ENCODE measurements at places on chromosomes 16 and 17.

GRCh38 chr16:2795395-2796143 lies 2.7 kb upstream of the PRSS41 start:
- DNase-seq, result no peak

- peak; percentile 83 for DNase-seq
Observed at GRCh38 chr17:35764123-35764991, 3.7 kb downstream of the C17orf50 start.

DNA sequence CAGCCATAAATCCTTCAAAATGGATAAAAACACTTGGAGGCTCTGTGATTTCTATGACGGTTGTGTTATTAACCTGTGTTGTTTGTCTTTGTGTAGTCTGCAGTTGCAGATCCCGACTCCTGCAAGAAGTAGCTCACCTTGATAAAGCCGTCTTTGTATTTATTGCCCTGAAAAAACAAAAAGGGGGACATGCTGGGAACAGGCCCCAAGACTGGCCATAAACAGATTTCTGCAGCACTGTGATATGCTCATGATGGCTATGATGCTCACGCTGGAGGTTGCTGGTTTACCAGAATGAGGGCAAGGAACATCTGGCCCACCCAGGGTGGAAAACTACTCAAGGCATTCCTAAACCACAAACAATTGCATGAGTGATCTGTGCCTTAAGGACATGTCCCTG lies 71.0 kb downstream of the LGALS9 start:
- no peak for DNase-seq

- no peak for DNase-seq
Observed at GRCh38 chr16:87715658-87716057, 50.1 kb downstream of the KLHDC4 start.

DNA sequence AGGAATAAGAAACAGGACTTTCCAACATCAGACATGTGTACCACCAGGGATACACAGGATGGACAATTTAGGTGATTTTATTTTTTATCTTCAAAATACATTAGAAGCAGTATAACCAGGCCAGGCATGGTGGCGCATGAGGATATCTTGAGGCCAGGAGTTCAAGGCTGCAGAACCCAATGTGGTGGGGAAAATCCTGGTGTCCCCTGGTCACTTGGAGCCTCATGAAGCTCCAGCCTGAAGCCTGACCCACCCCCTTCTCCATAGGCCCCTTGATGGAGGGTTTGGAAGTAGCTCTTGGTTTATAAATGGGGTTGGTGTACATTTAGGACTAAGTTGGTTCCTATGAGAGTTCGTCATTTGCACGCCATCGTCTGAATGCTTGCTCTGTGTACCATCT lies 88.6 kb downstream of the MYH11 start:
- DNase-seq, result no peak

GRCh38 chr16:55475919-55476318 lies 3.1 kb upstream of the MMP2 start:
- DNase-seq, result no peak

- no peak for DNase-seq
Observed at GRCh38 chr17:15894258-15894657, 50.7 kb upstream of the ADORA2B start.

- no peak for DNase-seq
Observed at GRCh38 chr16:57289391-57290257, 5.2 kb upstream of the PLLP start.

DNA sequence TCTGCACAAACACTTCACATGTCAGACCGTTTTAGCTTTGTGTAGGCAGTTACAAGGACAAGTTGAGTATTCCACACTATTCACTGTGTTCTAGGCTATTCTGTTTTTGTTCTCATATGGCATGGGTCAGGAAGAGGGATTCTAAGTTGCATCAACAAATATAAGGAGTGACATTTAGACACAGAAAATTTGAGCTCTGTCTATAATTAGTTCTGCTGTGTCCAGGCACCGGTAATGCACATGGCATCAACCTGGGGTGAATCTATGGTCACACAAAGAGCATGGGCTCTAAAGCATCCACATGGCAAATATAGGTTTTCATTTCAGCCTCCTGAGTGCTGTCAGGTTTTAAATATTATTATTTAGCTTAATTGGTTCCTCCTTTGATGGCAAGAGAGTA lies 130.4 kb upstream of the PMFBP1 start:
- no peak for DNase-seq

DNA sequence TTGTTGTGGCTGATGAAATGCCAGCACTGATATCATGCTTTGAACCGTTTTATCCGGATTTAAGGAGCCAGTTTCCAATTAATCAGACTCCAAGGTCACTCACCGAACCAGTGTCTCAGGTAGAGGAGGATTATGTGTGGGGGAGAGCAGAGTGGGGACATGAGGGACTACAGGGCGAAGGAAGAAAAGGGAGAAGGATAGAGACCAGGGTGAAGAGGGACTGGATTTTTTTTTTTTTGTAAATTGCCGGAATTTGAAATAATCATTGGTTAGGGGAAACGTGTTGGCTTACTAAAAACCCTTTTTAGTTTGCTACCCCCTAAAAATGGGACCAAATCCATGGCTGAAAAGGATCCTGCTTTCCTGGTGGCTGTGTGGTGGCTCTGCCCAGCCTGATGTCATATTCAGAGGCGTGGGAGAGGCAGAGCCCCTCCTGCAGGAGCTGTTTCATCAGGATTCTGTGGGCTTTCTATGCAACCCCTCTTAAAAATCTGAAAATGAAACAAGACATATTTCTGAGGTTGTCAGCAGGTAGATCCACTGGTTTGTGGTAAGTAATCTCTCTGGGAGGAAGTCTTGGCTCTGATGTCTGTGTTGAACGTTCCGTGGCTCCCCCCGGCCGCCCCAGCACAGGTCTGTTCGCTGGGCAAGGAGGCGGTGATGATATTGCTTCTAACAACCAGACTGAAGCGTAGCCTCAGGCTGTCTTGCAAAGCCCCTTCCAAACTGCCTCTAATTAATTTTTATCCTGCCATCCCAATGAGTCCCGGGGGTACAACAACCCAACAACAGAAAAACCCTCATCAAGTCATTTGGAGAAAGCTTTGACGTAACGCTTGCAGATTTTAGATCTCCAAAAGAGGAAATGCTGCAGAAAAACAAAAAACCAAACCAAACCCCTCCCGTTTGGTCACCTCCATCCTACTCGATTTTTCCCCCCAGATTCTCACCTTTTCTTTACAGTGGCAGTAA lies 143.0 kb upstream of the ZFHX3 start:
- DNase-seq, result no peak

- DNase-seq, result no peak
Observed at GRCh38 chr17:49333804-49334203, 28.2 kb downstream of the ZNF652 start.

GRCh38 chr16:48447940-48448536 lies 62.8 kb upstream of the SIAH1 start:
- no peak for DNase-seq

DNA sequence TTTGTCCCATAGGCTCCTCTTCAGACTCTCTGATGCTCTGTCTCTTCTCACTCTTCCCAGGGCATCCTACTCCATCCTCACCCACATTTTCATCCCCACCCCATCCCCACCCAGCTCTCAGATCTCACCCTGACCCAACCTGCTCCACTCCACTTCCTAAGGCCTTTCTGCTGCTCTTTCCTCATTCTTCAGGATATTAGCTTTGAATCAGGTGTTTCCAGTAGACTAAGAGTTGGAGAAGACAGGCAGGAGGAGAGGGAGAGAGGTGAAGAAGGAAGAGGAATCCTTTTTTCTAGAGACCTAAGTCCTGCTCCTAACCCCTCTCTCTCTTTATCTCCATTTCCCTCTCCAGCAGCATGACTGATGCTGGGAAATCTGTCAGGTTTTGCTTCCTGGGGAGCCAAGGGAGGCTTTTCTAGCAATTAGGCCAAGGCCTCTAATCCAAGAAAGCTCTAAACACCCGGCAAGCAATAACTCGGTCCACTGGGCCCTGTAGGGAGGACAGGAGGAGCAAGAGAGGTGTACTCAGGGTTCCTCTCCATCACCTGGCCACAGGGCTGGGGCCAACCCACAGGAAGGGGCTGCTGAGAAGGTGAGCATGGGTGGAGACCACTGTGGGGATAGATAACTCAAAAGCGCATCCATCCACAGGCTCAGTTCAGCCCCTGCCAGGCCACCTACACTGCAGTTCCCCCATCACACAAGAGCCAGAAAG lies 133.3 kb downstream of the TMEM132E start:
- DNase-seq, result no peak

DNA sequence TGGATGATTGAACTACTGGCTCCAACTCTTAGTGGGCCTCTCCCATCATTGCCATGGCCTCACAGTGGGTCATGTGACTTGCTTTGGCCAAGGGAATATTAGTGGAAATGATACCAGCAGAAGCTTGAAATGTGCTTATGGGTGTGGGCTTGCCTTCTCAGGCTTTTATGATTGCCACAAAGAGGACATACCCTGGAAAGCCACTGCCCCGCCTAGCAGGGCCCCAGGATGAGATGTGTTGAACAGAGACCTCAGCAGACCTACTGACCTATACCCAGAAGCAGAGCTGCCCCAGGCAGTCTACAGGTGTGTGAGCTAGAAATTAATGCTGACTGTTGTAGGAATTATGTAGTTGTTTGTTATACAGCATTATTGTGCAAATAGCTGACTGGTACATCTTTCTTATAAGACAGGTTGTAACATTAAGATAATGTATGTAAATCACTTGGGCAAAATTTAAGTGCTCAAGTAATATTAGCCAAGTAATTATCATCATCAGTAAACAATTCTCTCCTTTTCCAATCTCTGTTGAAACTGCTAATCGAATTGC lies 67.8 kb upstream of the CDH5 start:
- no peak for DNase-seq

DNA sequence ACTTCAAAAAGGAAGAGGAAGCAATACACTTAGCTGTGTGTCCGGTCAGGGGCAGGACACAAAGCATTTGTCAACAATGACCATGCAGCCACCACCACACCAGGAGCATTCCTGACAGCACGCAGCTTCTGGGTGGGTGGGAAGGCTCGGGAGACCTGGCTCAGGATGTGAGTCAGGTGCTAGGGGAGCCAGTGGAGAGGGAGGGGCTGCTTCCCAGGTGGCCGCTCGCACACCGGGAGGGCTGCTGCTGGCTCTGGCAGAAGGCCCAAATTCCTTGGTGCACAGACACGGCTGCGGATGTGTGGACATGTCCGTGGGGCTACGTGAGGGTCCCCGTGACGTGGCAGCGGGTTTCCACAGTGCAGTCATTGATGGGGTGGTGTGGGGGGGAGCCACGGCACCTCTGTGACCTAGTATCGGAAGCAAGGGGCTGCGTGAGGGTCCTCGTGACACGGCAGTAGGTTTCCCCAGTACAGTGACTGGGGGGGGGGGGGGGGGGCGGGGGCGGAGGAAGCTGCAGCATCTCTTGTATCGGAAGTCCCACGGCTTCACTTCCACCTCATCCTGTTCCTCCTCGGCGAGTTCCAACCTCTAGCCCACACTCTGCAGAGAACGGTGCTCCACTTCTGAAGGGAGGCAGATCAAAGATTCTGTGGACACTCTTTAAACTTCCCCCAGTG lies 112.8 kb downstream of the ZNF778 start:
- peak; percentile 98 for DNase-seq

DNA sequence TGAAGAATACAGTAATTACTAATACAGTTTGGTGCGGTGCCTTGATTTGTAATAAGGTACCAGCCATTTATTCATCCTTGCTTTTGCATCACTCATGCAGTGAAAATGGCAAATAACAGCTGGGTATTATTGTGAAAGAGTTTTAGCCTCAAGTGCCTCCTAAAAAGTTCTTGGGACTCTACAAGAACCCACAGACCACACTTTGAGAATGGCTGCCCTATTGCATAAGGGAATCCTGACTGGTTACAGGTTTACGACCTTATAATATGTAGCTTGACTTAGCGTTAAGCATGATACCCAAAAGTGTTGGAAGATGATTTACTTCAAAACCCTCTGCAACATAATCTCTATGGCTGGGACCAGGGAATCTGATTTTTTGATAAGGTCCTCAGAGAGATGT lies 4.2 kb downstream of the MYH13 start:
- DNase-seq, result no peak

DNA sequence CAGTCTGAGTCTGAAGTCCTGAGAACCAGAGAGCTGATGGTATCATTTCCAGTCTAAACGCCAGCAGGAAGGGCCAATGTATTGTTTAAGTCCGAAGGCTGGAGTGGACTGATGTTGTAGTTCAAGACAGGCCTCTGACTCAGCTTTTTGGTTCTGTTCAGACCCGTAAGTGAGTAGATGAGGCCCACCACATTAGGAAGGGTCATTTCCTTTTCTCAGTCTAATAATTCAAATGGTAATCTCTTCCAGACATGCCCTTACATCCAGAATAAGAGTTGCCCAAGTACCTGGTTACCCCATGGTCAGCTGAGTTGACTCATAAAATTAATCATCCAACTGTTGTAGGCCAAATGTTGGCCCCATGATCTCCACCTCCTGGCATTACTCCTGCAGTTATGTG lies 442.6 kb upstream of the HSBP1 start:
- peak; percentile 86 for DNase-seq
